ENCODE measurements at places on chromosomes 2 and 18.

DNA sequence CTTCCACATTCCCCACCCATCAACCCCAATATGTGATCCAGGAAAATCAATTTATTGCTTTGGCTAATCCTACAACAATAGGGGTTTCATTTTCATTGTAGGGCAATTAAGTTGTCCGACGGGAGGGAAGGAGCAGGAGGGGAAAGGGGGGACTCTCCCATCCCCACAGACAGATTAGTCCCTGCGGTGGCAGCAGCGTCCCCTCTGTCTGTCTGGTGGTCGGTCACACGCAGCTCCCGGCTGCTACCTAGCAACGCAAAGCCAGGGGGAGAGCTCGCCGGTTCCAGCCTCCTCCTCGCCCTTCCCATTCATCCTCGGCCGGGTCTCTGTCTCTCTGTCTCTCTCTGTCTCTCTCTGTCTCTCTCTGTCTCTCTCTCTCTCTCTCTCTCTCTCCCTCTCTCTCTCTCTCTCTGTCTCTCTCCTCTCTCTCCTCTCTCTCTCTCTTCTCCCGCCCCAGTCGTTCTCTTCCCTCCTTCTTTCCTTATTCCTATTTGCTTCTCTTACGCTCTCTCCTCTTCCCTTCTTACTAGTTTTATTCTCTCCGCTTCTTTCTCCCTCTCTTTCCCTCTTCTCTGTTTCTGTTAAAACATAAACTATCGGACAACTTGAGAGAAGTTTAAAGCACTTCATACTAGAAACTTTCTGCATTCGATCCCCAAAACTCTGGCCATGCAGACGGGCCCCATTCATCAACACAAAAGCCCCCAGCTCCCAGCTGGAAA is 1.2 kb downstream of the LRP2 start:
- DNase-seq = no peak

- DNase-seq = no peak
These were observed 31.1 kb upstream of the EIF2AK3 start for GRCh38 chr2:88658326-88658725.

- no peak for DNase-seq
These were observed 1000.4 kb upstream of the ACVR2A start for GRCh38 chr2:146844226-146844990.

DNA sequence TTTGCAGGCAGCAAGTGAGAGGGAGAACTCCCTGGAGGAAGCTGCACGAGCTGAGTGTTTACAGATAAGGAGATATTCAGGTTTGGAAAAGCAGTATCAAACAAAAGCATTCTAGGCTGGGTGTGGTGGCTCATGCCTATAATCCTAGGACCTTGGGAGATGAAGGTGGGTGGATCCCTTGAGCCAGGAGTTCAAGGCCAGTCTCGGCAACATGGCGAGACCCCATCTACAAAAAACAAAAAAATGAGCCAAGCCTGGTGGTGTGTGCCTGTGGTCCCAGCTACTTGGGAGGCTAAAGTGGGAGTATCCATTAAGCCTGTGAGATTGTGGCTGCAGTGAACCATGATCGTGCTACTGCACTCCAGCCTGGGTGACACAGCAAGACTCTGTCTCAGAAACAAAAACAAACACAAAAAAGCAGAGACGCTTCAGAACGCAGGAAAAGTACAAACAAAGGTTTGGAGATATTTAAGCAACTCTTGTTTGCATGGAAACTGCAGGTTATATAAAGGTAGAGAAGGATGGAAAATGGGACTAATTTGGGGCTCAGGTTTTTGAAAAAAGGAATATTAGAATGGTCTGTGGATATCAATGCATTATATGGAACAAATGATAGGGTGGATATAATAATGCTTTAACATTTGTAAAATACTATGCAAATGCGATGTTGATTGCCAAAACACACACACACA is 31.6 kb downstream of the MYCN start:
- DNase-seq = no peak
